ENCODE measurements at places on chromosomes 12 and 14.

DNA sequence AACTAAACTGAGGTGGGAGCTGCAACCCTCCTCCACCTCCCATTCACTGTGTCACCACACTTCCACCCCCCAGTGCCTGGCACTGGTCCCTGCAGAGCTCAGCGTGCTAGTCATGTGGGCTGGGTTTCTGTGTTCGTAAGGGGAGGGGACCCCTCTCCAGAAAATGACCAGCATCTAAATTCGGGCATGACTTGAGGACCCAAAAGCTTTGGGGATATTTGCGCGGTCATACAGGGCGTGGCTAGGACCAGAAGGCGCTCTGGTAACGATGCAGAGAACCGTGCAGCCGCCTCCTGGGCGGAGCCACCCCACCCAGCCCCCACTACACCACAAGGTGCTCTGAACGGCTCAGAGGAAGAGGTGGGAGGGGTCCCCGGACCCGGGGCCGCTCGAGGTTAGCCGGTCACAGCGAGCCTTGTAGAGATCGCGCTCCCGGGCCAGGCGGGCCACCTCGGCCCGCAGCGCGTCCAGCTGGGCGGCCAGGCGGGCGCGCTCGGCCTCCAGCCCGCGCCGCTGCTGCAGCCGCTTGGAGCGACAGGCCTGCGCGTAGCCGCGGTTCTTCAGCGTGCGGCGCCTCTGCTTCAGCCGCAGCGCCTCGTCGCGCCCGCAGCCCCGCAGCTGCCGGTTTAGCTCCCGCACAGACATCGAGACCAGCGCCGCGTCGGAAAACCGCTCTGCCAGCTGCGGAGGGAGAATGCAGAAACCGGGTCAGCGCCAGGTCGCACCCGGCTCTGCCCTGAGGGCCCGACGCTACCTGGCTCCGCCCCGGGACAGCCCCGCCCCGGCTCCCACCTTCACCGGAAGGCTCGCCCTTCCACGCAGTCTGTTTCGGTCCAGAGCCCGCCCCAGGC lies 9.8 kb downstream of the CPNE6 start:
- peak; percentile 74 for DNase-seq

GRCh38 chr14:73771848-73772638 lies 57.9 kb upstream of the PNMA1 start:
- peak; percentile 92 for DNase-seq

DNA sequence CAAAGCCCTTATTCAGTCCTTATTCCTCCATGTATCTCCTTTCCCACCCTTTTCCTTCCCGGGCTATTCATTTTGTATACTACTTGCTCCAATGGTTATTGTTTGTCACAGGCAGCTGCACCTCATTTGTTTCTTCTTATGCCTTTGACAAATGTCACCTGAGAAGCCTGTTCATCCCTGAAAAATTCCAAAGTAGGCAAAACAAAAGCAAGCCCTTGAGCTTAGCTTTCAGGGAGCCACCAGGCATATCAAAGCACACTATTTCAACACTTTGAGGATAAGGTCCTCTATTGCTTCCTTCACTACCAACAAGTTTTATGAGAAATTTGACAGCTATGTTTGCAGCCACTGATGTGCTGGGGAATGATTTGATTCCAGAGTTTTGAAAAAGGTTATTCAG lies 738.7 kb upstream of the LMO3 start:
- DNase-seq = no peak

GRCh38 chr12:117362391-117362790 lies 965 bp upstream of the NOS1 start:
- no peak for DNase-seq

DNA sequence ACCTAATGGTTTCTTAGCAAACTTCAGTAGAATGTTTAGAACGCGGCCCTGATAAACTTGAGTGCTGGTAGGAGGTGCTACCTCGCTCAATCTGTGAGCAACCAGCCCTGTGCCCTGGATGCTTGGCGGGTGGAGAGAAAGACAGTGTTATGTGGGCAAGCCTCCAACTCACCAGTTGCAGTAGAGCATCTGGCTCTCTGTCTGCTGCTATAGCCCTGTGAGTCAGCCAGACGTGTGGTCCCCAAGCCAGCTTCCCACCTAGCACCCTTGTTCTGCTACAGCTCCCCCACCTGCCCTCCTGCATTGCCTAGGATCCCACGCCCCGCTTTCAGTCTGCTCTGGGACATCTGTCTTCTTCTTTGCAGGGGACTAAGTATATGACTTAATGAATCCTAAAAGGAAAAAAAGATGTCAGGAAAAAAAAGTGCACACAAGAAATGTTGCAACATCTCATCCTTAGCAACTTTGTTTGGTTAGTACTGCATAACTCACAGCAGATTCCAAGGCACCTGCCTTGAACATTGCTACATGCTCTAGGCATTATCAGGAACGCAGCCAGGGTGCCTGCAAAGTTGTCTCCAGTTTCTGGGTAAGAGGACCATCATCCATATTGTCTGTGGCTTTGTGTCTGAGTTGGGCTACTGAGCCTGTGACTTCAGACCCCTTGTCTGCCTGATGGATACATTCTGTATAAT lies 13.6 kb downstream of the SNRNP35 start:
- no peak for DNase-seq

DNA sequence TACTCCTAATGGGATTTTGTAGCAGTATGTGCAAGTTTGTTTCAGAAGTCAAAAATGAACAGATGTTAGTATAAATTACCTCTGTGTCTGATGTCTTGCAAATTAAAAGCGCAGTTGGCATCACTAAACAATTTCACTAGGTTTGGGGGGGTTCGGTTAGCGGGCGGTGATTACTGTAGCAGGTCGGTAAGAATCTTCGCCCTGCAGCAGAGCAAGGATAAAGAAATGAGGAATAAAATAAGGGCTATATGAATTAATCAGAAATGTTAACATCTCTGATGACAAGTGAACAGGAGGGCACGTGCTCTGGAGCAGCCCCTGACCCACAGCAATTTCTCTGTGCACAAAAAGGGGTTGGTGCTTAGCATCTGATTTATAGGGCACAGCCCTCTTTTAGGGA lies 43.6 kb upstream of the VSX2 start:
- no peak for DNase-seq

DNA sequence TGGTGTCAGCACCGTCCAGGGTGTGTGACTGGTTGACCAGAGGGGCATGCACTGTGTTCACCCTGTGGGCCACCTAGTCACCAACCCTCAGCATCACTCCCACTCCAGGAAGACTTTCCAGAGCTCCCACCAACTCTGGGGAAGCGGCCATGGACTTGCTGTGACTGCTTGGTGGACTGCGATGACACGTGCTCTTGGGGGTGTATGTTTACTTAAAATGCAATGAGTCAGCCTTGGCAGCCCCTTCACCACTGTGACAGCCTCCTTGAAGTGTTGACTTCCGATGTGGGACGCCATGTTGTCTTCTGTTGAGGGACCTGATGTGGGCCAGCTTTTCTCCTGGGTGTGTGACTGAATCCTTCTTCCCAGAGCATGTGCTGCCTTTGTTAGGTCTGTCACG lies 151.1 kb upstream of the RTL1 start:
- DNase-seq = no peak

DNA sequence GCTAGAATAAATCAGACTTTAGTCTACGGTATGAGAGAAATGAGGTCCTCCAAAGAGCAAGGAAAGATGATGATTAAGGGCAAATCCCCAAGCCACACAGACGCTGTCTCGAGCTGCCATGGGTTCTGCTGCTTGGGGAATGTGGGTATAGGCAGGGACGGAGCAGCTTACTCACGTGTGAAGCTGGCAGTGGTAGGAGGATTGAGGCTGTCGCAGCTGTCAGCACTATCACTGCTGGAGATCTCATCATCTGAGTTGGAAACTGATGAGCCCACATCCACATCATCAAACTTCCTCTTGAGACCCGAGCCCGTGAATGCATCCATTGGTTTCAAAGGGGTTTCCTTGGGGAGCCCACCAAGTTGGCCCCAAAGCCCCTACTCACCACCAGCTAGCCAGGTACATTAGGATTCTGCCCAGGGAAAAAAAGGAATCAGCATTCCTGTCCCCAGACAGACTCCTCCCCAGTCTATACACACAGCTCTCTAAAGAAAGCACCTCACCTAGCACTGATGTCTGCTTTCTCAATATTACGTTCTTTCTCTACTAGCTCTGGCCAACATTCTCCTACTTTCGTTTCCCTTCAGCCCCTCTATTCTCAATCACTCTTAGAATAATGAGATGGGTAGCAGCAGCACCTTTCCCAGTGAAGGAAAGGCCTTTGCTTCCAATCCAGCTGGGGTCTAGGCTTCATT lies 7.0 kb downstream of the CSRNP2 start:
- peak; percentile 37 for DNase-seq

DNA sequence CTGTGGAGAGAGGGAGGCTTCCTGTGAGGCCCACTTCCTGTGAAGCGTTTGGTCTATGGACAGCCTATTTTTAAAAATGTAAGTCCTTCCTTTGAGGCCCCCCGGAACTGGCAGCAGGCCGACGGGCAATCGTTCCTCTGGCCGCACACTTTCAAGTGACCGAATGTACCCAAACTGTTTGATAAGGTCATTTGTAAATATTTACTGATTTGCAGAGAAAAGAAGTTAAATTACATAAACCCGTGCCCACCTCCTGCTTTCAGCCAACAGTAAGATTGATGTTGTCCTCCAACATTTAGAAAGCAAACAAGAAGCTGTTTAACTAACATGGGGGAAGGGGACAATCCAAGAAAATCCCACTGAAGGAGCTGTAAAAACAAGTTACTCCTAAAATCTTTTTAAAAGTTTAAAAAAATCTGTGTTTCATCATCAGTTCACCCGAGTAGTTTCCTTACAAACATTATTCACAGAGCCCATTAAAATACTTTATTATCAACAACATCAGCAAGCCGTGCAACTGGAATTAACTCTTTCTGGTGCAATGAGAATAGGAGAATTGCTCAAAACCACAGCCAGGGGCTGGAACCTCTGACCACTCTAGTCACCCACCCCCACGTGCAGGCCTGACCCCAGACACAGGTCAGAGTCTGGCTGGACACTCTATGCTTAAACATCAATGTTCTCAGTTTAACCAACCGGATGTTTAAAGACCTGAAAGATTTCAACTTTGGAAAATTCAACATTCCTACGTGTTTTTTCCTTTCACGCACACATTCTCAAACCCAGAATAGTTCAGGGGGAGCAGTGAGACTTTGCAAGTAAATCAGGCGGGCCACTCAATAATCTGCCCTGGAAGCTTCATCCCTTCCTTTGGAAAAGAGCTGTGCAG lies 65.3 kb downstream of the FOXN3 start:
- DNase-seq = peak; percentile 50

All from activated naive CD4-positive, alpha-beta T cell treated with anti-CD3 and anti-CD28 coated beads for 36 hours (primary cell).